ENCODE measurements at places on chromosomes 13 and 19. TPM values are rescaled to one million over a fixed set of nuclear protein-coding genes. Genes with fewer than 3 reads are reported as not detected.

The ZNF223 gene
- 9.8 TPM for total RNA-seq

The ATP4B gene
- total RNA-seq = not detected

The TMEM272 gene
- total RNA-seq = not detected

The DAND5 gene
- 0.45 TPM for total RNA-seq

The SKA3 gene
- total RNA-seq = not detected

The ZNF302 gene
- total RNA-seq = 44.6 TPM

The RHPN2 gene
- total RNA-seq = 11.2 TPM
